ENCODE measurements at places on chromosomes 11 and 22.
A peak's percentile ranks its signal among the peaks of the same experiment; 100 is the strongest.

DNA sequence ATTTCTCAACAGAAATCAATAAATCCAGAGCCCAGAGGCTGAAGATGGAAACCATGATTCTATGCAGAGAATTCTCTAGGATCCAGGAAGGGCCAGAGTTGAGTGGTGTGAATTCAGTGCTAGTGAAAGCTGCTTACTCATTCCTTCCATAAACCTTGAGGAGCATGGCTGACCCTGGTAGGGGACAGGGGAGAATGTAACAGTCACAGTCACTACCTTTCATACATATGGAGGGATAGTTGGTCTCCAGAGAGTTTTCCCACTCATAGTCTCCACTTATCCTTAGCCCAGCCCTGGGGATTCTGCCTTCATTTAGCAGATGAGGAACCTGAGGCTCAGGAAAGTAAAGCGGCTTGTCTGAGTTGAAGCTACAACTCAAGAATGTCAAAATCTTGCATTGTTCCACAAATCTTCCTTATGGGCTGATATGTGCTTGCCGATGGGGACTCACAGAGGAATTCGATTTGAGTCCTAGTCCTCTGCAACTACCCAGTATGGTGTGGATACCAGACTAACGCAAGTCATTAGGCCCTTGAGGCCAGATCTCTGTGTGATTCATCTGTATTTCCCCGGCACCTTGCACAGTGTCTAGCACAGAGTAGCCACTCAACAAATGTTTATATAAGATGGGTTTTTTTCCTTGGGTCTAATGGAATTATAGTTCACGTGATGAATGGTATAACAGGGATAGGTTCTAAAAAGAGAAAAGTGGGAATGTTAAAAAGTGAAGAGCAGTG, 3.7 kb upstream of the ANAPC15 start:
- no peak for DNase-seq

- peak; percentile 65 for DNase-seq
Measured at GRCh38 chr22:17587629-17588028, 24.3 kb downstream of the SLC25A18 start.

GRCh38 chr11:44570411-44571155, 5.1 kb downstream of the CD82 start:
- no peak for DNase-seq

DNA sequence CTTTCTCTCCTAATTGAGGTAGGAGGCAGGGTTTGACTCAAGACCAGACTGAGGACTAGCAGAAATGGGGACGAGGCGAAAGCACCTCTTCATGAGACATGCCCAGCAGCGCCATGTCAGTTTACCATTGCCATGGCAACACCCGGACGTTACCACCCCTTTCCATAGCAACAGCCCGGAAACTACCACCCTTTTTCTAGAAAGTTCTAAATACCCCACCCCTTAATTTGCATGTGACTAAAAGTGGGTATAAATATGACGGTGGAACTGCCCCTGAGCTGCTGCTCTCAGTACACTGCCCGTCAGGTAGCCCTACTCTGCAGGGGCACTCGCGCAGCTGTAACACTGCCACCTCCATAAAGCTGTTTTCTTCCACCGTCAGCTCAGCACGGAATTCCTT, 5.9 kb upstream of the RAC2 start:
- DNase-seq: no peak

- no peak for DNase-seq
Measured at GRCh38 chr11:2301631-2302305, at the start of the genes C11orf21 and TSPAN32. TSS of gene C11orf21 (minus strand) at chr11:2301918. CDS start at chr11:2301808, 110 bp downstream. TSS of gene TSPAN32 (plus strand) at chr11:2302013. CDS start at chr11:2302150, 137 bp downstream.

DNA sequence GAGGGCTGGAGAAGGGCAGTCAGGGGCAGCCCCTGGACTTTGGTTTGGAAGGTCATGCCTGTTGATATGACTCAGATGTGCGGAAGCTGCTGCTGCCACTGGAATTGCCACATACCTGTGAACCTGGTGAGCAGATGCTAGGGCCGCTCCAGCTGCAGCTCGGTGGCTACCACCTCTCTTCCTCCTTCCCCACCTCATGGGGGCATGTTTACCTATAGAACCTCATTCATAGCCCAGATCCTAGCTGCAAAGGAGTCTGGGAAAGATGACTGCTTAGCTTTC, 17.5 kb upstream of the TSPAN18 start:
- DNase-seq: no peak

- DNase-seq: no peak
Measured at GRCh38 chr22:20463324-20464095, 25.9 kb upstream of the SCARF2 start.

DNA sequence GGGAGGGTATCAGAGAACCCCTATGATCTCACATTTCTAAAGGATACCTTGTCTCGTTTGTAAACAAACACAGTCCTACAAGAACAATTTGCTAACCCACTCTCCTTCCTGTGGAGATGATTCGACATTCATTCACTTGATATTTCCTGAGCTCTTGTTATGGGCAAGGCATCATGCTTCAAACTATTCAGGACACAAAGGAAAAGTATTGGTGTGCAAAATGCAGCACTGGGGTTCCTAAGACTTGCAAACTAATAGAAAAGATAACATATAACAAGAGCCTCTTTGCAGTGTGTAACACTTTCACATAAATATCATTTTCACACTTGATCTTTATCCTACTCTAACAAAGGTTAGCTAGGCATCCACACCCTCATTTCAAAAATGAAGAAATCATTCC, 211.5 kb upstream of the BLID start:
- no peak for DNase-seq

DNA sequence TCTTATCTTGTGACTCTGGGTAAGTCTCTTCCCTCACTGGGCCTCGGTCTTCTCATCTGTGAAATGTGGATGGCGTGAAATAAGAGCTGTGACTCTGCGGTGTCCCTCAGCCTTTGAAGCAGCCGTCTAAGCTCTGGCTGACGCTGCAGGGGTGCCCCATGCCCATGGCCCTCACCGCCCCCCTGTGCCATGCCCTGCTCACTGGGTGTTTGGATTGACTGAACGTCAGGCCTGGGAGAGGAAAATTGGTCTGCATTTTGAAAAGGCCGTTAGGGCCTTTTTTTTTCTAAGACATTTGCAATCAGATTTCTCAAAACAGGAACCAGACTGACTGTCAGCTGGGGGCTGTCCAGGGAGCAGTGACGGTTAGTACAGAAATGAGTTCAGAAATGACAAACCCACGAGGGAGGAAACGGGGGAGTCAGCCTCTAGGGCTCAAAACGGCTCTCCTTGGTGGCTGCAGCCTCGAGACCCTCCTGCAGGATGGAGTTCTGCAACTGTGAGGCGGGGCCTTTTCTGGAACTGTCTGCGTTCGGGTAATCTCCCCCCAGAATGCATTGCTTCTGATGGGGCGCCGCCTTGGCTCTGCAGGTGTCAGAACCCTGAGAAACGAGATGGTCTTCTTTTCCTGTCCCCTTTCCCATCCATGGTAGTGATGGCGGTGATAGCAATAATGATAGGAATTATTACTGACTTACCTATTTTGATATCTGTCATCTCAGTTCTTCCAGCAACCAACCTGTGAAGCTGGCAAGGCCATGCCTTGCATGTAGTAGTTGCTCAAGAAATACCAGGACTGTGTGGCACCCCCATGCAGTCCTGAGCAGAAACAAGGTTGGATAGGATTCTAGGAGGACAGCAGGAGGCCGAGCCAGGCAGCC, 2.0 kb downstream of the GRK2 start:
- DNase-seq: no peak

DNA sequence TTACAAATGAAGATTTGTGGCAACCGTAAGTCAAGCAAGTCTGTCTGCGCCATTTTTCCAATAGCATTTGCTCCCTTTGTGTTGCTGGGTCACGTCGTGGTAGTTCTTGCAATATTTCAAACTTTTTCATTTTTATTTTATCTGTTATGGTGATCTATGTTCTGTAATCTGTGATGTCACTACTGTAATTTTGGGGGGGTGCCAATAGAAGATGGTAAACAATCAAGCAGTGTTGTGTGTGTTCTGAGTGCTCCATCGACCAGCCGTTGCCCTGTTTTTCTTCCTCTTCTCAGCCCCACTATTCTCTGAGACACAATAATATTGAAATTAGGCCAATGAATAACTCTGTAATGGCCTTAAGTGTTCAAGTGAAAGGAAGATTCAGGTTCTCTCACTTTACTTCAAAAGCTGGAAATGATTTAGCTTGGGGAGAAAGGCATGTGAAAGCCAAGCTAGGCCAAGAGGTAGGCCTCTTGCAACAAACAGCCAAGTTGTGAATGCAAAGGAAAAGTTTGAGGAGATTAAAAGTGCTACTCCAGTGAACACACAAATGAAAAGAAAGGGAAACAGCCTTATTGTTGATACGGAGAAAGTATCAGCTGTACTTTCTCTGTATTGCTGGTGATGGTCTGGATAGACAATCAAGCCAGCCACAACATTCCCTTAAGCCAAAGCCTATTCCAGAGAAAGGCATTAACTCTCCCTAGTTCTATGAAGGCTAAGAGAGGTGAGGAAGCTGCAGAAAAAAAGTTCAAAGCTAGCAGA, 7.5 kb downstream of the ZC3H12C start:
- no peak for DNase-seq

- DNase-seq: no peak
Measured at GRCh38 chr22:27802346-27803073, 954 bp upstream of the MN1 start.

- DNase-seq: no peak
Measured at GRCh38 chr11:64126796-64127195, 39.1 kb downstream of the MACROD1 start.

DNA sequence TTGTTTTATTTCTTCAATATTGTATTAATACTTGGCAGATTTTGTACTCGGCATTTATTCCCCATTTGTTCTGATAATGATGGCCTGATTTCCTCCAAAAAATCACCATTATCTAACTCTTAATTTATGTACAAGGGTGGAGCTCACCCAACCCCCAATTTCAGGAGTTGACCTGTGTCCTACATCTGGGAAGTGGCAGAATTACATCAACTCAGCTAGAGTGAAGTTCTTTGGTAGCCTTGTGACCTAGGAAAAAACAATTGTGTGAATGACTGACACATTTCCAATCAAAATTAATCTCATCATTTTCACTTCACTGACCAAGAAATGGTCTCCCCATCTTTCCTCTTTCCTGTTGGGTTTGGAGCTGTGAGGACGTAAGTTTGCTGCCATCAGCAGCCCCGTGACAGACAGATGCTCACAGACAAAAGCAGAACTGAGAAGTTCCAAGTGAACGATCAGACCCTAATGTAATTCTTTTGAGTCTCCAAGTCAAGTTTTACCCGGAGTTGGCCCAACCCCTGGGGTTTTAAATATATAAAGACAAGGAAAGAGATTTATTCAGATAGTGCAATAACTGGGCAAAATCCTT, 16.6 kb upstream of the MS4A6E start:
- DNase-seq: no peak

DNA sequence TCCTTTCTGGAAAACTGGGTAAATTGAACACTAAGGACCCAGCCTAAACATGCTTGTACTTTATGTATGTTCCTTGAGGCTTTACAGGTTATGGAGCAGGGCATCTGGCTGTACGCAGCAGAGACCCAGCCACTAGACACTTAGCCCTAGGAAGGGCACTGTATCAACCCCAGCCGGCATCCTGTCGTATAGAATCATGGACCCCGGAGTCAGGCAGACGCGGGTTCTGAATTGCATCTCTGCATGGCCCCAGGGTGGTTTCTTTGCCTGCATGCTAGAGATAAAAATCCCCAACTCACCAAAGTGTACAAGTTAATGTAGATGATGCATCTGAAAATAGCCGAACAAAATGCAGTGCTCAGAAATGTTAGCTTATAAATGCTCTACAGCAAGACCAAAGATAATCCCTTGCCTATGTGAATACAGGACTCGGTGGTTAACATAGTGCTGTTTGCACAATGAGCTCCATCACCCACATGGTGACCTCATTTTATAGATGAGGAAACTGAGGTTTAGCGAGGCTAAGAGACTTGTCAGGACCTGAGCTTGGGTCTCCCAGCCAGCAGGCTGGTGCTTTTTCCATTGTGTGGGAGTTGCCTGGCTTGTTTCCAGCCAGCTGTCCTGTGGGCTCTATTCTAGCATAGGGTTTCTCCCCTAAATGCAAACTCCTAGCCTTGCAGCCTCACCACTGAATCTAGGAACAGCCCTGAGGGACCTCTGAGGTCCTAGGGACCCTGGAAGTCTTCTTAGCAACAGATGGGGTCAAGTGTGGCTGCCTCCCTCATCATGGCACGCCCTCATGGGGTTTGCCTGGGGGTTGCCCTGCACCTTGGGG, 7.3 kb downstream of the CD6 start:
- no peak for DNase-seq

DNA sequence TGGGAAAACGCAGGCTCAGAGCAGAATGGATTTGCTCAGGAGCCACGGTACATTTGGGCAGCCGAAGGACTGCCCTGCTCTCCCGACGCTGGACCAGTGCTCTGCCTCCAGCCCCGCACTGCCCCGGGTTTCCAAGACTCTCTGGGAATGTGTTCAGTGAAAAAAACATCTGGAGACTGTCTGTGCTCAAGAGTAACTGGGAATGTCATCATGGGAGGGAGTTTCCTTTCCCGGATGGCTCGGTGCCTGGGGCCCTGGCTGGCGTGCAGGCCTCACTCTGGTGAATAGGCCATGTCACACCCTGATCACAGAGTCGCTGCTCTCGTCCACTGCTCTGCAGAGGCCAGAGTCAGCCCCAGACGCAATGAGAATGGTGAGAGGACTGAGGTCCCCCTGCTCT, 9.8 kb upstream of the APOL6 start:
- no peak for DNase-seq

DNA sequence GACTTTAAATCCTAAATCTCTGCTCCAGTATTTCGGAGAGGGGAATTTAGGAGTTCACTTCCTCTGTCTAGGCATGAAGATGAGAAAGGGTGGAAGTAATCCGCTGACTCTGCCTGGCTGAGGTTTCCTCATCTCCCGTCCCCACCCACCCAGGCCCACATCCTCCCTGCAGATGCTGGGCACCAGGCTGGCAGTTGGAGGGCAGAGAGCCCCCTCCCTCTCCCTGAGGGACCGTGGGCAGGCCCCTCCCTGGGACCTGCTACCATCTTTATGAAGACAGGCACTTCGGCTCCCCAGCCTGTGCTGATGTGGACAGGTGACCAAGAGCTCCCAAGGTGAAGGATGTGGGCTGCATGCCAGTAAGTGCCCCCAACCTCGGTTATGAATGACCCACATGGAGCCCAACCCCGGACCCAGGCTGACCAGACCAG, 6.7 kb downstream of the CASTOR1 start:
- DNase-seq: no peak

GRCh38 chr11:125946712-125947418, 1.0 kb downstream of the VSIG10L2 start:
- DNase-seq: no peak

DNA sequence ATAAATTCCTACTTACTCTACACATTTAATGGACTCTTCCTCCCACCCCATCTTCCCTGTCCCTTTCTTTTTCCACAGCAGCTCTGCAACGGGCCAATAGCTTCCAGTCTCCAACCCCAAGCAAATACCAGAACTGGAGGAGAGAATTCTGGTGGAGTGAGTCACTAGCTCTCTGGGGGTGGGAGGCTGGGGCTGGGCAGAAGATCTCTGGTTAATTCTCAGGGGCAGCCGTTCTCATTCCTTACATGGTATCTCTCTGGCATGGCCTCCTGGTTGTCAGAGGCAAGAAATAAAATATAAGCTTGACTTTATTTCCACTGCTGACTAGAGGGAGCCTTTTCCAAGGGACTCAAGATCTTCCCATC, 90.4 kb upstream of the PARVA start:
- no peak for DNase-seq

Measured in SHP77 (cell line).